ENCODE measurements at places on chromosomes 7 and 10.

GRCh38 chr7:98289333-98289875, 7.9 kb downstream of the BRI3 start:
- H3K27ac ChIP-seq: peak overlapping the region; percentile 29
- H3K36me3 ChIP-seq: peaks cover 7% of the 10 kb centered on the region
- H3K4me3 ChIP-seq: no peak overlapping the region
- H3K27me3 ChIP-seq: no peaks in the 10 kb centered on the region
- H3K4me1 ChIP-seq: peaks cover 5% of the 10 kb centered on the region

DNA sequence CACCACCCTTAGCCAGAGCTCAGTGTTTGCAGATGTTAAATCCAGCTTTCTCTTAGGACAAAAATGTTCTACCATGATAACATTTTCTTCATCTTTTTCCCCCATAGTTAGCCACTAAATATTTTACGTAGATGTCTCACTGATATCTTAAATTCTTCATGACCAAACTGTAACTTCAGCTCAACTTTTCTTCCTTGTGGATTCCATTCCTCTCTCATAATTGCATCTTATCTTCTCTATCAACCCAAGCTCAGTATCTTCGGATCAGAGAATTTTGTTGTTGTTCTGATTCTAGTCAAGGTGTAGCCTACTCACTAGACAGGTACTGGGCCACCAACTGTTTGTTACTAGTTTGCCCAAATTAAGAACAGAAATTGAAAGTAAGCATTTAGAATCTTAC, 60.2 kb downstream of the SHOC2 start:
- H3K4me1 ChIP-seq: peaks cover 16% of the 10 kb centered on the region
- no peak for DNase-seq
- H3K4me3 ChIP-seq: no peak overlapping the region
- H3K27me3 ChIP-seq: no peaks in the 10 kb centered on the region
- no peak overlapping the region for H3K27ac ChIP-seq

GRCh38 chr7:108590606-108591005, 20.9 kb downstream of the DNAJB9 start:
- H3K4me1 ChIP-seq: no peaks in the 10 kb centered on the region
- peaks cover 26% of the 10 kb centered on the region for H3K27me3 ChIP-seq
- no peak for DNase-seq
- no peaks in the 10 kb centered on the region for H3K36me3 ChIP-seq
- no peak overlapping the region for H3K27ac ChIP-seq
- no peak overlapping the region for H3K4me3 ChIP-seq

GRCh38 chr7:16114633-16115032, 306.7 kb downstream of the CRPPA start:
- no peaks in the 10 kb centered on the region for H3K36me3 ChIP-seq
- H3K27ac ChIP-seq: no peak overlapping the region
- DNase-seq: no peak
- H3K4me3 ChIP-seq: no peak overlapping the region
- no peaks in the 10 kb centered on the region for H3K27me3 ChIP-seq
- no peaks in the 10 kb centered on the region for H3K4me1 ChIP-seq

GRCh38 chr10:11017570-11018431, at the start of gene CELF2:
Gene CELF2 (plus strand): TSS chr10:11017872. CDS start chr10:11018090, 218 bp downstream.
- H3K4me1 ChIP-seq: peaks cover 15% of the 10 kb centered on the region
- H3K27me3 ChIP-seq: peaks cover 78% of the 10 kb centered on the region
- peak within 1 kb of the TSS; percentile 27 for H3K27ac ChIP-seq

GRCh38 chr7:159105832-159106811, 38.5 kb downstream of the VIPR2 start:
- no peak for DNase-seq
- H3K4me1 ChIP-seq: peaks cover 2% of the 10 kb centered on the region

DNA sequence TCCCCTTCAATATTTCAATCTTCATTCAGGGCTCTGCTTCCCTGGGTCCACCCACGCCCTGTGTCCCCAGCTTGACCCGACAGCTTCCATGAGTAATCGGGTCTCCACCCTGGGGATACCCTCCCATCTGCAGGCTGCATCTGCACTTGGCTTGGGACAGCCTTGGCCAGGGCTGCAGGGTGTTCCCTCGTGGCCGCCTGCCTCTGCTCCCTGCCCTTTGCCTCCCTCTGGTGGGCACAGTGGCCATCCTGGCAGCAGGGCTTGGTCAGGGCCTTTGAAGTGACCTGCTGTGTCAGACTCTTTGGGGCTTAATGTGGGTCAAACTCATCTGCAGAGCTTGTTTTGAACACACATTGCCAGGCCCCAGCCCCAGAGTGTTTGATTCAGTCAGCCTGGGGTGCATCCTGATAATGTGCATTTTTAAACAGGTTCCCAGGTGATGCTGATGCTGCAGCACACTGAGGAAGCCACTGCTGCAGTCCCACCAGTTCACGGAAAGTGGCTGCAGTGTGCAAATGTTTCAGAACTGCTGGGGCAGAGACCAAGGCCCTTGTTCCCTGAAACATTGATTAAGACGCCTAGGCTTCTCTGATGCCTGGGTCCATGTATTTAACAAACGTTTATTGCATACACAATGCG, 80.7 kb upstream of the SEC61G start:
- H3K4me1 ChIP-seq: no peaks in the 10 kb centered on the region
- H3K4me3 ChIP-seq: no peak overlapping the region
- no peaks in the 10 kb centered on the region for H3K27me3 ChIP-seq
- DNase-seq: no peak
- H3K27ac ChIP-seq: no peak overlapping the region

DNA sequence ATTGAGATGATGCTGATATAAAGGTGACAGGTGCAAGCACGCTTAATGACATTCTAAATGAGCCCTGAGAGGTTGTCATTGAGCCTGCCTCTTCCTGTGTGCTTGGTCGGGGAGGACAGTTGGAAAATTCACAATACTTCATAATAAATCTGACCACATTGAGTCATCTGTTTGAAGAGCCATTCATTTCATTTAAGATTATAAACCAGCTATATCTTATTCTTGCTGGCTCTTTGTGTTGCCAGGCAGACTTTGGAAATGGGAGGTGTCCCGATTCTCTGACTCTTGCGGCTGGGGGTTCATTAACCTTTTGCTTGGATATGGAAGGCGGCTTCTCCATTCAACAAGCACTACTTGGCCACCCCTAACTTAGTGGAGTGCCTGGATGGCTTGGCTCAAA, 198.2 kb downstream of the FANK1 start:
- no peak for DNase-seq
- no peak overlapping the region for H3K4me3 ChIP-seq
- H3K27me3 ChIP-seq: no peaks in the 10 kb centered on the region
- H3K27ac ChIP-seq: no peak overlapping the region
- H3K4me1 ChIP-seq: no peaks in the 10 kb centered on the region
- no peaks in the 10 kb centered on the region for H3K36me3 ChIP-seq

DNA sequence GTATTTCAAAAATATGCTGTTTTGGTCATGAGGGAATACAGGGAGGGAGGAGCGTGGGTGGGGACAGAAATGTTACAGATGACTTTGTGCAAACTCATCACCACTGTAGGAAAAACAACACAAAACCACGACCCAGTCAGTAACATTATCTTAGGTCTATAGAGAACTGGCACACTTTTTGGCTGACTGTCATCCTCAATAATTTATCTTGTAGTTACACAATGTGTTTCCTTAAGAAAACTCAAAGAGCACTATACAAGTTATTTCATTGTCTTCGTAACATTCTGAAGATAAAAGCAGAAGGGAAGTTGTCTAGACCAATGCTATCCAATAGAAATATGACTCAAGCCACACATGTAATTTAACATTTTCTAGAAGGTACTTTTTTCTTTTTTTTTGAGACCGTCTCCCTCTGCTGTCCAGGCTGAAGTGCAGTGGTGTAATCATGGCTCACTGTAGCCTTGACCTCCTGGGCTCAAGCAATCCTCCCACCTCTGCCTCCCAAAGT, 16.9 kb upstream of the CDK14 start:
- H3K27ac ChIP-seq: no peak overlapping the region
- H3K4me3 ChIP-seq: no peak overlapping the region
- no peaks in the 10 kb centered on the region for H3K27me3 ChIP-seq
- no peaks in the 10 kb centered on the region for H3K4me1 ChIP-seq
- H3K36me3 ChIP-seq: no peaks in the 10 kb centered on the region
- DNase-seq: no peak

- peaks cover 31% of the 10 kb centered on the region for H3K27me3 ChIP-seq
- peaks cover 5% of the 10 kb centered on the region for H3K4me1 ChIP-seq
- no peak overlapping the region for H3K4me3 ChIP-seq
- DNase-seq: no peak
- H3K27ac ChIP-seq: no peak overlapping the region
Measured at GRCh38 chr10:89810908-89811525, 109.6 kb downstream of the KIF20B start.

DNA sequence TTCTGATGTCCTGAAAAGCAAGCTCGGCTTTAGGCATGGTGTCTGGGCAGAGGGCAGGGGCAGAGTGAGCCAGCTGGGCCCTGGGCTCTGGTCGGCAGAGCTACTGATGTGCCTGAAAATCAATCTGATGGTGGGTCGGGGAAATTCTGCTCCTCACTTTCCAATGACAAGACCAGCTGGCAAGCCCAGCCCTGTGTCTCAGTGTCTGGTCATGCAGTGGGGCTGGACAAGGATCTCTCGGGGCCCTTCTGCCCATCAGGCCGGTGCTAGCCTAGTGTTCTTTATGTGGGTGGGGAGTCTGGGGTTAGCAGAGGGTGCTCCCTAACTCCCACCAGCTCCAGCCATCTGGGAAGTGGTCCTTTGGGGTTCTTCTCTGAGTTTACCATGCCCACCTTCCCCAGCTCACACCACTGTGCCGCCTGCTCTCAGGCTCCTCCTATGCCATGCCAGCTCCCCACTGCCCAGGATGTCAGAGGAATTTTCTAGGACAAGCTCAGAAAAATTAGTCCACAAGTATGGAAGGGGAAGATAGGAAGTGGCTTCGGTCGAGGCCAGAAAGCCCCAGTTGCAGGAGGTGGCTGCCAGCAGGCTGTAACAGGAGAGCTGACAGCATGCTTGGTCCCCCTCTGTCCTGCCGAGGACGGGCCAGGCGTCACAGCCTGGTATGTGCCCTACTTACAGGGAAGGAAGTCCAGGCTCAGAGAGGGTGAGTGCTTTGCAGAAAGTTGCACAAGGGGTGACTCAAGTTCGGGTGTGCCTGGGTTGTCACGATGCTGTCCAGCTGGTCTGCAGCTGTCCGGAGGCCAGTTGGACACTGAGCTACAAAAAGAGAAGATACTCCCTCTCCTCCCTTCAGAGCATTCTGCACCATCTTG, 135.2 kb downstream of the ADCY1 start:
- H3K4me3 ChIP-seq: no peak overlapping the region
- no peak overlapping the region for H3K27ac ChIP-seq
- H3K27me3 ChIP-seq: peaks cover 5% of the 10 kb centered on the region
- no peak for DNase-seq
- no peaks in the 10 kb centered on the region for H3K36me3 ChIP-seq

- peaks cover 34% of the 10 kb centered on the region for H3K36me3 ChIP-seq
- peak; percentile 98 for DNase-seq
Measured at GRCh38 chr7:156949541-156950380, at the start of gene NOM1. Gene NOM1 (plus strand): TSS chr7:156949712. CDS start chr7:156949738, 26 bp downstream.

DNA sequence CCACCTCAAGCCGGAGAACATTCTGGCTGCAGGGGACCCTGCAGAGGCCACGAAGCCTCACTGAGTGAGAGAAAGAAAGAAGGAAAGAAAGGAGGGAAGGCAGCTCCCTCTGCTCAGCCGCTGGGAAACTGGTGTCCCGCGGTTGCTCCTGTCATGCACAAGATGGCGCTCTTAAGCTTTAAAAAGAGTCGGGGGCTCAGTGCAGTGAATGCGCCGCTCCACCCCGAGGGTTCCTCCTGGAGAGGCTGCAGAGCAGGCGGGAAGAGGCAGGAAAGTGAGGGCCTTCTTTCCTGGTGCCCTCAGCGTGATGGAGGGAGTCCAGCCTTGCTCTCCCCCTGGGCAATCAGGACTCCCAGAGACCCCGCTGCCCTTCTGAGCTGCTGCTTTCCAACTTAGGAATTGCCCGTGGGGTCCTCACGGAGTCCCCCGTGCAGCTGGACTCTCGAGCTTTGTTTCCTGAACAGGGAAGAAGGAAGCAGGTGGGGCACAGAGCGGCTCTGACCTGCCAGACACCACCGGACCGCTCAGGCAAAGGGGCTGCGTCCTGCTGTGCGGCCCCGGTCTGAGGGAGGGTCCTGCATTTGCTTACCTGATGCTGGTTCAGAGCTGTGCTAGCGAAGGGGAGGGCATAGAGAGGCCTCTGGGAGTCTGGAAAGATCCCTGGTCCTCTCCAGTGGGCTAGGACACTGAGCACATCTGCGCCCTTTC, 141.9 kb upstream of the MKI67 start:
- no peaks in the 10 kb centered on the region for H3K4me1 ChIP-seq
- peaks cover 37% of the 10 kb centered on the region for H3K27me3 ChIP-seq
- no peak overlapping the region for H3K4me3 ChIP-seq
- H3K27ac ChIP-seq: no peak overlapping the region

- no peak for DNase-seq
- H3K4me3 ChIP-seq: no peak overlapping the region
- peaks cover 3% of the 10 kb centered on the region for H3K27me3 ChIP-seq
- no peaks in the 10 kb centered on the region for H3K36me3 ChIP-seq
- H3K4me1 ChIP-seq: no peaks in the 10 kb centered on the region
Measured at GRCh38 chr10:86082556-86082955, 284.0 kb downstream of the GRID1 start.

- H3K27me3 ChIP-seq: peaks cover 23% of the 10 kb centered on the region
- H3K4me1 ChIP-seq: peaks cover 2% of the 10 kb centered on the region
- peak overlapping the region; percentile 47 for H3K4me3 ChIP-seq
- H3K27ac ChIP-seq: no peak overlapping the region
Measured at GRCh38 chr7:76260171-76260703, 42.2 kb upstream of the HSPB1 start.

- no peak for DNase-seq
- no peak overlapping the region for H3K27ac ChIP-seq
- H3K4me1 ChIP-seq: no peaks in the 10 kb centered on the region
Measured at GRCh38 chr7:80499350-80499953, 12.4 kb downstream of the GNAT3 start.

DNA sequence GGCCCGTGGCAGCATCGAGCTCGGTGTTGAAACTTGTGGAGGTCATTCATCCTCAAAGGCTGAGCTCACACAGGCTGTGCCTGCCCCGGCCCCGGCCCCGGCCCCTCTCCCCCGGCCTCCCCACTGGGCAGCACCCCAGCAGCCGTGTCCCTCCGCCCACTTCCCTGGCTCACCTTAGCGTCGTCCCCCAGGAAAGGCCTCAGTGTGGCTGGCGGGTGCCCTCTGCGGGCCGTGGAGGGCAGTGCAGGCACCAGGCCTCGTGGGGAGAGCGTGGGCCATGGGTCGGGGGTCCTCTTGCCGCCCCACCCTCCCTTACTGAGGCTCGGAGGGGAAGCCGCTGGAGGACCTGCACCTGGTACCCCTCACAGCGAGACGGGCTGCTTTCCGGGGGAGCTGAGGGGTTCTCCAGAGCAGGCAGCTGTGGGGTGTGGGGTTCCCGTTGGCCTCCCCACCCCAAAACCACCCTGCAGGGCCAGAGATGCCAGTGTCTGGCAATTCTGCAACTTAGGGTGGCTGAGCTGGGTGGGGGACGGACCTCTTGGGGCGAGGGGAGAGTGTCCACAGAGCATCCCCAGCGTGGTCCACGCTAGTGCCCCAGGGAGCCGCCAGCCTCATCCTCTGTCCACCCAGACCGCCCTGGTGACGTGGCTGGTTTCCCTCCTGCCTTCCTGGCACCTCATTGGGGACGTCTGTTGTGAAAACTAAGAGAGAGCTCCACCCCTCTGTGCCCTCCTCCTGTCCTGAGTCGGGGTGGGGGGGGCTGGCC, 44.2 kb upstream of the DPYSL4 start:
- no peaks in the 10 kb centered on the region for H3K27me3 ChIP-seq
- DNase-seq: peak; percentile 88
- no peak overlapping the region for H3K27ac ChIP-seq
- no peak overlapping the region for H3K4me3 ChIP-seq
- H3K36me3 ChIP-seq: no peaks in the 10 kb centered on the region
